Neural progenitor cell (in vitro differentiated cells): ENCODE measurements at places on chromosomes 16 and 17. TPM values are rescaled to one million over a fixed set of nuclear protein-coding genes. Genes with fewer than 3 reads are reported as not detected.

- H3K36me3 ChIP-seq, result no peaks in the 10 kb centered on the region
- H3K4me3 ChIP-seq, result no peak overlapping the region
- no peaks in the 10 kb centered on the region for H3K4me1 ChIP-seq
- H3K27me3 ChIP-seq, result no peaks in the 10 kb centered on the region
- DNase-seq, result no peak
These were observed 2.9 kb upstream of the AOC3 start for GRCh38 chr17:42848093-42848492.

DNA sequence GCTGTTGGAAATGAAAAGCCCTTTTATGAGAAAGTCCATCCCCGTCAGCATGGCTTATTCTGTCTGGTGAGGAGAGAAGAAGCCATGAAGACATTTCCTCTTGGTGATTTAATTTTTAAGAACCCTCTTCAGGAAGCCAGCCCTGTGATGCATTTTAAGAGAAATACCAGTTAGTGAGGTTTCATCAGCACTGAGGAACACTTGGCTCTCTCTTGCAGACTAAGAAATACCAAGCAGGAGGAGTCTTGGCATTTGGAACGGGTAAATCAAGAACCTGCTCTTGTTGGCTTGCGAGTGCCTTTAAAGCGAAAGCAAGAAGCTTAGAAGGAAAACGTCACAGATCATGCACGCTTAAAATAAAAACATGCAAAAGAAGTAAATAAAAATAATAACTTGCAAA is 17.5 kb downstream of the RAB11FIP3 start:
- no peak for DNase-seq
- H3K36me3 ChIP-seq, result no peaks in the 10 kb centered on the region
- no peaks in the 10 kb centered on the region for H3K4me1 ChIP-seq
- no peaks in the 10 kb centered on the region for H3K27me3 ChIP-seq

GRCh38 chr16:12020009-12020408 is 43.5 kb downstream of the SNX29 start:
- no peaks in the 10 kb centered on the region for H3K4me1 ChIP-seq
- no peak overlapping the region for H3K27ac ChIP-seq
- no peaks in the 10 kb centered on the region for H3K36me3 ChIP-seq
- H3K4me3 ChIP-seq, result no peak overlapping the region
- DNase-seq, result no peak

The ANKFY1 gene
- 39.3 and 39.8 TPM in 2 replicates for total RNA-seq

The GAS2L2 gene
- 0.09 TPM in 1 of 2 replicates, not detected in the other for total RNA-seq

DNA sequence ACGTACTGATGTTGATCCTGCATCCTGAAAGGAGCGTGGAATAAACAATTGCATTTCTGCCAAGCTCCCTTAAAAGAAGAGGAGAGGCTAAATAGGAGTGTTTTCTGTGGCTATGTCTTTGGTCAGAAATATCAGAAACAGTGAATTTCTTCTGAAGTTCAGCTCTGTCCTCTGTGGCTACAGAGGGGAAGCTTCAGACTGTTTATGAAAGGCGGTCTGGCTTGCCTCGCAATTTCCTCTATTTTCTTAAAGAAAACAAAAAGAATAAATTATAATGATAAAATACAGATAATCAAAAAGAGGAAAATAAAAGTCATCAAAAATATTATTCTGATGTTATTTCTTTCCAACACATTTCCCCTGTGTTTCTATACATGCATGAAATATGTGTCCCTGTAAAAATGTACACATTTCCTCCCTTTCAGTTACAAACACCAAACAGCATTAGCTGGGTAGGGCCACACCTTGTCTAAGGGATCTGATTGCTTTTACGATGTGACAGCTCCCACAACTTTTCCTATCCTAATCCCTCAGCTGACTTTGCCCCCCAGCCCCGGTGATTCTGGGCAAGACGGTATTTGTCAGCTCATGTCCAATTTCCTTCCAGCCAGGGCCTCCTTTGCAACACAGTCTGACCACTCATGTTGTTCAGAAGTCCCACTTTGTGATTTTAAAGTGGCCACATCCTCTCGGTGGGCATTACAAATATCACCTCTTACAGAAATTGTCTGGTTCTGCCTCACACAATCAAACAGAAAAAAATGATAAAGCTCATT is 439.0 kb downstream of the HS3ST3B1 start:
- H3K27ac ChIP-seq, result no peak overlapping the region
- no peak for DNase-seq
- no peak overlapping the region for H3K4me3 ChIP-seq
- H3K4me1 ChIP-seq, result peaks cover 20% of the 10 kb centered on the region

- H3K4me3 ChIP-seq, result no peak overlapping the region
- H3K27me3 ChIP-seq, result peaks cover 11% of the 10 kb centered on the region
- no peaks in the 10 kb centered on the region for H3K36me3 ChIP-seq
- H3K4me1 ChIP-seq, result peaks cover 4% of the 10 kb centered on the region
- DNase-seq, result no peak
- no peak overlapping the region for H3K27ac ChIP-seq
These were observed 3.6 kb upstream of the UBE2I start for GRCh38 chr16:1305823-1306222.

DNA sequence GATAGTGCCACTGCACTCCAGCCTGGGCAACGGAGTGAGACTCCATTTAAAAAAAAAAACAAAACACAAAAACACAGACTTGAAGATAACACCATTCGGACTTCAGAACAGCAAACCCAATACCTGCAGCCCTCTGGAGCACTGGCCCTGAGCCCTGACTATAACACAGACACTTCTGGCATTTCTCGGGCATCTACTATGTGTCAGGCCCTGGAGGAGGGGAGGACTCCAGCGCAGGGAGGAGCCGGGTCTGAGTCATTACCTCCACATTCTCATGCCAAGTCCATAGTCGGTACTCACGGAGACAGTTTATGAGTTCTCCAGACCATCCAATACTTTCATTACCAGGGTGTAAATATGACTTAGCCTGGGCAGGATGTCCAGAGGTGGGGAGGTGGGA is 48.8 kb downstream of the PITPNM3 start:
- H3K4me1 ChIP-seq, result peaks cover 24% of the 10 kb centered on the region
- no peaks in the 10 kb centered on the region for H3K36me3 ChIP-seq
- H3K27me3 ChIP-seq, result no peaks in the 10 kb centered on the region
- H3K4me3 ChIP-seq, result no peak overlapping the region

The OTOP3 gene
- not detected in 2 replicates for total RNA-seq

- no peak for DNase-seq
- H3K4me3 ChIP-seq, result no peak overlapping the region
- H3K27me3 ChIP-seq, result no peaks in the 10 kb centered on the region
- H3K27ac ChIP-seq, result no peak overlapping the region
- no peaks in the 10 kb centered on the region for H3K36me3 ChIP-seq
These were observed 17.1 kb downstream of the ATF7IP2 start for GRCh38 chr16:10402975-10403374.

GRCh38 chr17:82963104-82963950 is 116.1 kb upstream of the METRNL start:
- DNase-seq, result peak; percentile 86
- no peaks in the 10 kb centered on the region for H3K27me3 ChIP-seq
- no peaks in the 10 kb centered on the region for H3K36me3 ChIP-seq
- no peak overlapping the region for H3K27ac ChIP-seq

The CES4A gene
- 0.22 and 1.8 TPM in 2 replicates for total RNA-seq

- H3K36me3 ChIP-seq, result no peaks in the 10 kb centered on the region
- H3K4me3 ChIP-seq, result no peak overlapping the region
- no peak for DNase-seq
- no peaks in the 10 kb centered on the region for H3K4me1 ChIP-seq
- no peak overlapping the region for H3K27ac ChIP-seq
These were observed 141.0 kb downstream of the CBLN1 start for GRCh38 chr16:49140618-49141017.

DNA sequence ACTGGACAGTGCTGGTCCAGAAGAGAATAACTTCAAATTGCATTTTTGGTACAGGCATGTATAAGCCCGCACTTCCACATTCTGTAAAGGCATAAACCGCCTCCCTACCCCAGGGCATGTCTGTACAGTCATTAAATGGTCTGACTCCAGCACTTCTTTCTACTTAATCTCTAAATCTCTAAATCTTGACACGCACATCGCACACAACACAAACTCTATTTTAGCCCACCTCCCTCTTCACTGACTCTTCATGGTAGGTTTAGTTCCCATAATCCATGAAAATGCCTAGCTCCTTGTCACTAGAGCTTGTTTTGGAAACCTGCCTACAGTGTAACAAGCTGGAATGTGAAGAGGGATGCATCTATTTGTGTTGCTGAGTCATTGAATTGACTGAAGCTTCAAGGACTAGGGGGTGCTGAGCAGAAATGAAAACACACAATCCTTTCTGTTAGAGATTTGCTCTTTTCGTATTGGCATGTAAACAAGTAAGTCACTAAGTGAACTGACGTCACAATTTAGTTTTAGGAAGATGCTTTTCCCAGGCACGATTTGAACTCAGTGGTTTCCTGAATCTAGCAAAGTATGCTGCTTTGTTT is 1.6 kb upstream of the DUSP14 start:
- peaks cover 24% of the 10 kb centered on the region for H3K27me3 ChIP-seq
- DNase-seq, result peak; percentile 45
- peak overlapping the region; percentile 95 for H3K4me3 ChIP-seq
- peaks cover 33% of the 10 kb centered on the region for H3K4me1 ChIP-seq
- no peaks in the 10 kb centered on the region for H3K36me3 ChIP-seq

- peak; percentile 28 for DNase-seq
- H3K36me3 ChIP-seq, result no peaks in the 10 kb centered on the region
- H3K27me3 ChIP-seq, result no peaks in the 10 kb centered on the region
- peaks cover 7% of the 10 kb centered on the region for H3K4me1 ChIP-seq
These were observed 378.9 kb downstream of the PMP22 start for GRCh38 chr17:14886200-14886739.

The SLC52A1 gene
- total RNA-seq, result 0.31 TPM in 1 of 2 replicates, not detected in the other
